ENCODE measurements at places on chromosomes 5 and 9.

DNA sequence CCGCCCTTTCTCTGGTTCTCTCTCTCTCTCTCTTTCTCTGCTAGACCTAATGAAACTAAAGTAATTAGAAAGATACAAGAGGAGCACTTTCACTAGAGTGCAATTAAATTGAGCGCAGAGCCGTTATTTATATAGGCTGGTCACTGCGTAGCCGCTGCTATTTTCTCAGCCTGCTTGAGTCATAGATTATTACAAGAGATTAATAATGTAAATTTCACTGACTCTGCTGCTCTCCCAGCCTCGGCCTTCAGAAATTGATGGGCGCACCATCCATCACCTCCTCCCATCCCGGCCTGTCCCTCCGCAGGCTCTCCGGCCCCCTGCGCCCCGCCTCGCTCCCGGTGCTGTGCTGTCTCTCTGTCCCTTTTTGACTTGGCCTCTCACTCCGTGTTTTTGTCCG lies 268.0 kb upstream of the MVB12B start:
- DNase-seq, result no peak

GRCh38 chr5:151799407-151799806 lies 27.7 kb downstream of the G3BP1 start:
- DNase-seq, result no peak

GRCh38 chr5:28810751-28811136 lies 1772.4 kb upstream of the CDH9 start:
- no peak for DNase-seq

- peak; percentile 6 for DNase-seq
These were observed 59.0 kb upstream of the BARX1 start for GRCh38 chr9:94014066-94014654.

DNA sequence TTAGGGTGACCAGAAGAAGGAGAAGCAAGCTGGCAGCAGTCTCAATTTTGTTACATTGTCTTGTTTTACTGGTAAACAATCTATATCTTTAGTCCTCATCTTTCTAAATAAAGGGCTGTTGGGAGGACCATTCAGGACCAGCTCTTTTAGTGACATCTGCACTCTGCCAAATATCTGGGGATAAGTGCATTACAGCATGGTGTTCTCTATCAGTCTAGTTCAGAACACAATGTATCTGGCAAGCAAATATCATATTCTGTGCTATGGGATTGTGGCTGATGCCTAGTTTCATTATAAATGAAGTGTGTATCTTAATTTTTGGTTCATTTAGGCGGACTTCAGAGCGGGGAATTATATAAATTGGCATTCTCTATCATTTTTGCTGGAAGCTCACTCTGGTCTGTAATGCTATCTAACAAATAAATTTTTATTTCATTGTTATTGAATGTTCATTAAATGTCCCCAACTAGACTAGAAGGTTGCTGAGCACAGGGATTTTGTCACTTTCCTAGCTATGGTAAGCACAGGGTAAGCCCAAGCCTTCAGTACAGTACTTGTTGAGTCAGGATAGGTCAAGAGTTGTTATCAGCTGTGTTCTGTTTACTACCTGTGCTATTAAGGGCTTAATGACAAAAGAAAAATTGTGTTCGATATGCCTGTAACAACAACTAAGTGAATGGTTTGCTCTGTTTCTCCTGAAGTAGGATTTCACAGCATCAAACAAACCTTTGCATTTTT lies 11.9 kb downstream of the WDR31 start:
- DNase-seq, result no peak

- DNase-seq, result no peak
These were observed 82.9 kb downstream of the RAPGEF1 start for GRCh38 chr9:131657037-131657377.

DNA sequence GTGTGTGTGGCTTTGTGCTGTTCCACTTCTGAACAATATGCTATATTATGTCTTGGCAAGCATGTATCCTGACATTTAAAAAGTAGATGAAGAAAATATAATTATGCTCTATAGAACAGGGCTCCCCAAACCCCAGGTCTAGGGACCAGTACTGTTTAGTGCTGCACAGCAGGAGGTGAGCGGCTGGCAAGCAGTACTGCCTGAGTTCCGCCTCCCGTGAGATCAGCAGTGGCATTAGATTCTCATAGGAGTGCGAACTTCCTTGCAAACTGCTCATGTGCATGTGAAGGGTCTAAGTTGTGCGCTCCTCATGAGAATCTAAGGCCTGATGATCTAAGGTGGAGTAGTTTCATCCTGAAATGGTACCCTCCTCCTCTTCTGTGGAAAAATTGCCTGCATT lies 979.1 kb upstream of the CTNND2 start:
- no peak for DNase-seq

DNA sequence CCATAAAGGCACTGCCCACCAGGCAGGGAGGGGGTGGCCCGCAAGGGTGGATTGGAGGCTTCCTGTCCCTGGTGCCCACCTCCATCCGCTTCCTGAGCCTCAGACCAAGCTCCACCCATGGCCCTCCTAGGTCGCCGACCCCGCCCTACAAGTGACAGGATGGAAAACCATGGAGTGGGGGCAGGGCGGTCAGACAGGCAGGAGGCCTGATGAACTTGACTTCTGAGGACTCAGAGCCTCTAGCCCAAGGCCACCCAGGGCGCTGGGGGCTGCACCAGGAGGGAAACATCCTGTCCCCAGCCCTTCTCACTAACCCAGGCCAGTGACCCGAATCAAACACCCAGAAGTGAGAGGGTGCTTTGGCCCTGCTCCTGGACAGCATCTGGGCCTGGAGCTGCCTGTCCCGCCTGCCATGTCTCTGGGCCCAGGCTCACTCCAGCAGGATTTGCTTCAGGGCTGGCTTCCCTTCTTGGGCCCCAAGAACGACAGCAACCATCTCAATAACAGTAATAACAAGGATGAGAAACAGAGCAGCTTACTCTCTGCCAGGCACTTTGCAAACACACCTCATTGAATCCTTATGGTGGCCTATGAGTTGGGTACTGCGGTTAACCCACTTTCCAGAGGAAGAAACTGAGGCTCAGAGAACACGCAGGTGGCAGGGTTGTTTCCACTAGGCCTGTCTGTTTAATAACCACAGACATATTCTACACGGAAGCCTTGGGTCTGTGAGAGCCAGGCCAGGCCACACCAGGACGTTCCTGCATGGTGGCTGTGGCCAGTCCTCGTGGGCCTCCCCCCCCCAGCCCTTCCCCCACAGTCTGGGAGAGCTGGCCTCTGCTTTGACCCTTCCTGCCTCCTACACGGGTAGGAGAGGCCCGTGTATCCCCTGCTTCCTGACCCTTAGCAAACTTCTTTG lies 4.4 kb upstream of the ST6GALNAC6 start:
- DNase-seq, result no peak

GRCh38 chr5:14671414-14671813 lies 6.9 kb downstream of the OTULIN start:
- DNase-seq, result no peak

- DNase-seq, result no peak
These were observed 57.3 kb upstream of the FNIP1 start for GRCh38 chr5:131854134-131854533.

GRCh38 chr5:158855510-158855909 lies 244.2 kb downstream of the EBF1 start:
- no peak for DNase-seq

DNA sequence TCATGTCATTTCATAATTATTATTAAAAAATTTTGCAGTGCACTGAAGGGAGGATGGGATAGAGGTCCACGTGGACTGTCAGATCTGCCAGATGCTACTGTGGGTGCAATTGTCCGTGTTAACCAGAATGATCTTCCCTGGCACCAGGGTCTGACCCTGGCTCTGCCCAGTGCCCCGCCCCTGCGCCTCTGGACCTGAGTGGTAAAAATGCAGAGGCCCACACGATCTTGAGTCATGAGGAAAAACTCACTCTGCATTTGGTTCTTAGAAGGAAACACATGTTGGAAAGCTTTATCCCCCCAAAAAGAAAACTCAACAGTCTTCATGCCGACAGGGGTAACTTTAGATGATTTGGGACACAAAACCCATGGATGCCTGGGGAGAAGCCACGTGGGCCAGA lies 20.1 kb upstream of the BARX1 start:
- no peak for DNase-seq

- DNase-seq, result peak; percentile 6
These were observed 16.1 kb downstream of the IFNE start for GRCh38 chr9:21465859-21466518.

GRCh38 chr5:161051920-161052500 lies 200.0 kb upstream of the ATP10B start:
- no peak for DNase-seq

- peak; percentile 15 for DNase-seq
These were observed 11.1 kb downstream of the CNTFR start for GRCh38 chr9:34578241-34579103.

DNA sequence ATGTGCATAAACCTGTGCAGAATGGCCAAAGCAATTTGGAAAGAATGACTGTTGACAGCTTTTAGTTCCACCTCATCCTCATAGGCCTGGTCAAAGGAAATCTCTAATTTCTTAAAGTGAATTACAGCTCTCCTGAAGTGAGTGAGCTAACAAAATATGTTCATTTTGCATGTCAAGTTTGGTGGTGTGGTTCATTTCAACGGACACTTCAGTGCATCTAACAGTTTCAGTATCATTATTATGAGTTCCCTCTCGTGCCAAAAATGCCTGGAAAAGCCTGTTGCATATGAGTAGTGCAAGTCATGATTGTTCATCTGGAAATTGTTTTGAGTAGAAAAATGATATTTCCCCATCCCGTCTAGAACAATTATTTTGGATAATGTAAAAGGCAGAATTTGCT lies 53.2 kb upstream of the HMHB1 start:
- no peak for DNase-seq

GRCh38 chr5:103293719-103294118 lies 35.2 kb downstream of the MACIR start:
- DNase-seq, result no peak

DNA sequence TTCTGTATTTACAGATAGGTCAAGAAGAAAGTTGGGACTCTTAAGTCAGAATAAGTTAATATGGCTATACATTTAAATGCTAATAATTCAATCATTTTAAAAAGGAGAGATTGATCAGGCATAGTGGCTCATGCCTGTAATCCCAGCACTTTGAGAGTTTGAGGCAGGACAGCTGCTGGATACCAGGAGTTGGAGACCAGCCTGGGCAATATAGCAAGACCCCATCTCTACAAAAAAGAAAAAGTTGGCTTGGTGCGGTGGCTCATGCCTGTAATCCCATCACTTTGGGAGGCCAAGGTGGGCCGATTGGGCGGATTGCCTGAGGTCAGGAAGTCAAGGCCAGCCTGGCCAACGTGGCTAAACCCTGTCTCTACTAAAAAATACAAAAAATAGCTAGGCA lies 15.0 kb upstream of the GLDC start:
- DNase-seq, result no peak
